Right lobe of liver (tissue), 6 donors: ENCODE measurements at places on chromosomes 11 and 22. TPM values are rescaled to one million over a fixed set of nuclear protein-coding genes. Genes with fewer than 3 reads are reported as not detected.

DNA sequence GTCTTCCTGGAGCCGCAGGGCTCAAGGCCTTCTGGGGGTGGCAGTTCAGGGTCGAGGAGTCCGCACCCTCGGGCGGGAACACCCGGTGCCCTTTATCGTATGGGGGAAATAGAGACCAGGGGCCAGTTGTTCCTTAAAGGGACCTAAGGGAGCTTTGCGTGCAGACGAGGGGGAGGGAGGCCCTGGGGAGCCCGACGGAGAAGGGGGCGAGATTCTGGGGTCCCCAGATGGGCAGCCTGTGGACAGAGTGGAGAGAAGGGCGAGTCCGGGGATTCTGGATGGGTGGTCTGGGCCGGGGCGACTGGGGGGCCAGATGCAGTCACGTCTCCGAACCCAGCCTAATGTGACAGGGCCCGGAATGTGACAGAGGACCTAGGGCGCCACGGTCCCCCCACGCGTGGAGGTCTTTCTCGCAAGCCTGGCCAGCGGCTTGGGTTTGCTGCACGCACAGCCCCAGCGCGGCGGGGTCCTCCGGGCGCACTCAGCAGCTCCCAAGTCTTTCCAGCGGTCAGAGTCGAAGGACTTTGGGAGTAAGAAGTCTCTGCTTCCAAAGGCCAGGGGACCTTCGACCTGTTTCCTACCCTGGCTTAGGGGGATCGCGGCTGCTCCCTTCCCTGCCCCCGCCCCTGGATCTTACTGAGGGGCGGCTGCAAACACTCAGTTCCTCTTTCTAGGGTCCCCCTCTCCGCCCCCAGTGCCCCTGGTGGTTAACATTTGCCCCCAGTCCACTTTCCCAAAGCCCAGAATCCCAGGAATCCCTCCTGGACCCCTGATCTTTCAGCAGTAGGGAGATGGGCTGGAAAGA is 547 bp downstream of the TUBA8 start:
- H3K36me3 ChIP-seq = no peaks in the 10 kb centered on the region
- no peak for DNase-seq
- peak overlapping the region; percentile 42 for H3K4me3 ChIP-seq
- no peak overlapping the region for H3K27ac ChIP-seq
- no peaks in the 10 kb centered on the region for H3K4me1 ChIP-seq
- H3K27me3 ChIP-seq = no peaks in the 10 kb centered on the region

DNA sequence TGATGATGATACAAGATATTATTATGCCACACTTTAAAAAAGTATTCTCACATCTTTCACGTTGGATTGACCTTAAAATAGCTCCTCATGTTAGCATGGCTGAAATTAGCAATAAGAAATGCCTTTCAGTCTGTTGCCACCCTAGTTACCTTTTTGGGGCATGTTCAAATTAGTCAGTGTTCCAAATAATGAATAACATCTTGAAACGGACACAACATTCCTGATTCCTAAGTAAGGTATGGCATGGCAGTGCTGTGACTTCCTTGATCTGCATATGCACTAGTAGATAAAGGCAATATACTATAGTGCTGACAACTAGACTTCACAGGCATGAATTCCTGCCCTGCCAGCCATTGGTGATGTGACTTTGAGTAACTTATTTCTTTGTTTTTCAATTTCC is 914.5 kb downstream of the METTL15 start:
- H3K27ac ChIP-seq = no peak overlapping the region
- H3K27me3 ChIP-seq = no peaks in the 10 kb centered on the region
- H3K4me1 ChIP-seq = no peaks in the 10 kb centered on the region
- no peak for DNase-seq
- no peaks in the 10 kb centered on the region for H3K36me3 ChIP-seq
- no peak overlapping the region for H3K4me3 ChIP-seq

DNA sequence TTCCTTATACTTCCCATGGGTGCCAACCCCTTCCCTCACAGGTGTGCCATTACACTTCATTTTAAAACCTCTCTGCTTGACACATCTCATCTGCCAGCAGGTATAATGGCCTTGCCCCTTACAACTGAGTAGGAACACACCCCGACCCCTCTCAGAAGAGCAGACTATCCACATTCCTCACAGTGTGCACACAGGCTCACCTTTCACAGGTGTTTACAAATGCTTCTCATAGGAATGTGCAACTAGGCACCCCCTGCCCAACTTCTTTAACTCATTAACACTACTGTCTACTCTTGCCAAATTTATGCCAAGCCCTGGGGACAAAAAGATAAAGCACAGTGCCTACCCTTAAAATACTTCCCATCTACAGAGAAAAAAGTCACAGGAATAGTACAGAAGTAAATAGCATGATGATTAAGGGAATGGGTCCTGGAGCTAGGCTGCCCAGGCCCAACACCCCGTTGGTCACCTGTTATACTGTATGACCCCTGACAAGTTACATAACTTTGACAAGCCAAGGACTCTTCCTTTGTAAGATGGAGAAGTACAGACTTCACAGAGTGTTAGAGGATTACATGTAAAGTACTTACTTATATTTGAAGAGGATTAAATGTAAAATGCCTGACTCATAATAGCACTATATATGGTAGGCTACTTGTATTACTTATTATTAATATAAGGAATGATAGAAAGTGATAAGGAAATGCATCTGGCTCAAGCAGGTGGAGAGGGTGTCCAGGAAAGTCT is 15.2 kb downstream of the TRIM3 start:
- H3K27me3 ChIP-seq = no peaks in the 10 kb centered on the region
- no peak overlapping the region for H3K27ac ChIP-seq
- H3K4me3 ChIP-seq = no peak overlapping the region
- DNase-seq = no peak
- no peaks in the 10 kb centered on the region for H3K36me3 ChIP-seq

DNA sequence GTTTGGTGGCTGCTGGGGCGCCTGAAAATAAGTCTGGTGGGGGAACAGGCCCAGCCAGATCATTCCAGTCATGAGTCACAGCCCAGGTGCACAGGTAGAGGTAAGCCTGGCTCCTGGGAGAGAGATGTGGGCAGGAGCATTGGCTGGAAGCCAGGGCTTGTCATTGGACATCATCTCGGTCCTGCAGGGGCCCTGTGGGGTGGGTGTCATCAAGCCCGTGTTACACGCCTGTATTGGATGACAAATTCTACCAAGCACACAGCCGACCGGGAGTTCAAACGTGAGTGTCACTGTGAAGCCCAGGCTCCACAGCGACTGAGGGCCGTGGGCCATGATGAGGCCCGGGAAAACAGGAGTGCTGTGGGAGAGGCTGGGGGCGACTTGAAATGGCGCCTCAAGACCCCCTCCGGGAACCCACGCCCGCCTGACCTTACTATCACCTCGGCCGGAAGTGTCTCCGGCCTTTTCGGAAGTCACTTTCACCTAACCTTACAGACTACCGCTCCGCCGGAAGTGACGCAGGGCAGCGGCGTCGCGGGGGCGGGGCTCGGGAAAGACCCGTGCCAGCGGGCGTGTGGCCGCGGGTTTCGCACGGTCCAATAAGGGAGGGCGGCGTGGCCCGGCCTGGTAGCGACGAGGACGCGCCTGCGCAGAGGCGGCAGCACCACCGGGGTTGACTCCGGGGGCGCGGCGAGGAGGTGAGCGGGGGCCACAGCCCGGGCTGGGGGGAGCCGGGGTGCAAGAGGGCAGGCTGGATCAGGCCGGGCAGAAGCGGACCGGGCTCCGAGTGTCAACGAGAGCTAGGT is at the start of gene FKBP2:
Gene FKBP2 (plus strand): TSS at position 661 of the 806 bp plus-strand sequence. CDS start 1,293 bp downstream, outside the sequence.
- H3K36me3 ChIP-seq = no peaks in the 10 kb centered on the region
- H3K27ac ChIP-seq = peak within 1 kb of the TSS; percentile 96
- peak within 1 kb of the TSS; percentile 98 for H3K4me3 ChIP-seq
- DNase-seq = peak; percentile 99
- H3K27me3 ChIP-seq = no peaks in the 10 kb centered on the region
- H3K4me1 ChIP-seq = peaks cover 23% of the 10 kb centered on the region

GRCh38 chr11:35650006-35650405 is 12.6 kb upstream of the TRIM44 start:
- no peaks in the 10 kb centered on the region for H3K4me1 ChIP-seq
- DNase-seq = no peak
- H3K27ac ChIP-seq = no peak overlapping the region
- H3K4me3 ChIP-seq = no peak overlapping the region
- H3K27me3 ChIP-seq = no peaks in the 10 kb centered on the region

- DNase-seq = no peak
- H3K4me1 ChIP-seq = no peaks in the 10 kb centered on the region
- H3K4me3 ChIP-seq = no peak overlapping the region
- no peak overlapping the region for H3K27ac ChIP-seq
Observed at GRCh38 chr11:103939694-103940093, 96.7 kb upstream of the DDI1 start.

Gene SYNGR1
- total RNA-seq = 2.0 TPM

Gene GP1BB
- total RNA-seq = 0.62 TPM

Gene PGA5
- total RNA-seq = 1.00 TPM

Gene CYP2D6
- 348 TPM for total RNA-seq
